Left ventricle myocardium superior (tissue), 1 donor: ENCODE measurements at places on chromosomes 7 and 10.

GRCh38 chr10:124380256-124380995 lies 38.3 kb downstream of the OAT start:
- no peak for DNase-seq

GRCh38 chr7:96377399-96377798 lies 55.5 kb upstream of the SLC25A13 start:
- DNase-seq = no peak

GRCh38 chr10:4397337-4397736 lies 428.7 kb upstream of the AKR1E2 start:
- DNase-seq = no peak

DNA sequence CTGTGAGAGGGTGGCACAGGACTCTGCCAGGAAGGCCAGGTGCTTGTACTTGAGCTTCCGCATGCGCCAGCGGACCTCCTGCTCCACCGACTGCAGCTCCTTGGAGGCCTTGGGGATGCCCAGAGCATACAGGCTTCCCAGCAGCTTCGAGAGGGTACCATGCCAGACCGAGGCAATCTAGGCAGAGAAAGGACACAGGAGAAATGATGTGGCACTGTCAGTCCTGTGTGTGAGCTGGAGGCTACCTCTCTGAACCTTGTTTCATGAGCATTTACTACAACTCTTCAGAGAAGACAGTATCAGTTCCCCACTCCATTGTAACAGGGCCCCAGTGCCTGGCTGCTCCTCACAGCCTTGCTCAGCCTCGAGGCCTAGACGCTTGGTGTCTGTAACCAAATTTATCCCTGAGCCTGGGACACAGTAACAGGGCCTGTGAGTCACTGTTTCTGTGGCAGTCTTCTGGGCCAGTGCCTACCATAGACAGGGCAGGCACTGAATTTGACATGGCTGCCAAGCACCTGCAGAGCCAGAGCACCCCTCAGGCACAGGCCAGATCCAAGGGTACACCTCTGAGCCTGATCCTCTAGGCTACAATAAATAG lies 5.8 kb downstream of the TBRG4 start:
- DNase-seq = no peak

GRCh38 chr7:41385996-41386395 lies 316.9 kb downstream of the INHBA start:
- no peak for DNase-seq

GRCh38 chr7:69864274-69864673 lies 266.0 kb downstream of the AUTS2 start:
- DNase-seq = no peak

- DNase-seq = peak; percentile 42
Observed at GRCh38 chr7:139648941-139649425, 125.5 kb downstream of the CLEC2L start.

- peak; percentile 82 for DNase-seq
Observed at GRCh38 chr7:112205343-112206237, 609 bp downstream of the DOCK4 start.

DNA sequence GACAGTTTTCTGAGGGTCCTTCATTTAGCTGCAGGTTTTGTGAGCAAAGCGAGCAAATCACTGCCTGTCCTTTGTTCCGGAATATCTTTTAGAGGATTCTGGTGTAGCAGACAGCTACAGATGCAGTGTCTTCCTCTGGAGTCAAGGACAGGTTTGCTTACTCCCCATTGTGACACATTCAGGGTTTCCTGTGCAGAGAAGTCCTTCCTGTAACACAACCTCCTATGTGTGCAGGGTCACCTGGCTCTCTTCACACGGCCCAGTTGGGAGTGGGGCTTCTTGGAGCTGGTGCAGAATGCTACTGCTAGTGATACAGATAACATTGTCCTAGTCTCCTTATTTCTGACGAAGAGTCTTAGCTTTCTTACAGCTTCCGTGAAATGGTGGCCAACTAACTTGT lies 47.9 kb downstream of the RBM33 start:
- no peak for DNase-seq

- no peak for DNase-seq
Observed at GRCh38 chr10:79102498-79102874, 33.7 kb downstream of the ZMIZ1 start.
